HFF-Myc (cell line): ENCODE measurements at places on chromosomes 4 and X.

GRCh38 chrX:154696676-154697045 lies 43.3 kb upstream of the CTAG2 start:
- DNase-seq: no peak

DNA sequence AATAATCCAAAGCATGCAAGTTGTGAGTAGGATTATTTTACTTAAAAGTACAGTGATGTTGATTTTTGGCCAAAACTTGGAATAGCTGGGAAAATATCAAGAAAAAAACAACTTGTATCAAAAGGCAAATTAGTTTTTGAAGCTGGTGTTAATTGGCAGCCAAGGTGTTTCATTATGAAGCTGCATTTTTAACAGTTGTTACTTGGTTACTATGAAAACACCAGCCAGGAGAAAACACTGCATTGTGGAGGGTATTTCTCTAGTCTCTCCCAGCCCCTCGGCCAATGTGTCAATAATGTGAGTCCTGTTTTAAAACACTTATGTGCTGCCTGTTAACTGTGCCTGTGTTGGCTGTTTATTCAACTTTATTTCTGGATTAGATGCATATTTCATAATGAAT lies 733.4 kb downstream of the ADGRL3 start:
- no peak for DNase-seq

- DNase-seq: no peak
Observed at GRCh38 chrX:135010921-135011320, 11.4 kb downstream of the RTL8B start.

- no peak for DNase-seq
Observed at GRCh38 chr4:7742807-7743280, 196.8 kb downstream of the AFAP1 start.

GRCh38 chrX:72604705-72605104 lies 32.1 kb upstream of the HDAC8 start:
- DNase-seq: no peak

- DNase-seq: no peak
Observed at GRCh38 chr4:158020734-158021346, 152.0 kb downstream of the GASK1B start.

DNA sequence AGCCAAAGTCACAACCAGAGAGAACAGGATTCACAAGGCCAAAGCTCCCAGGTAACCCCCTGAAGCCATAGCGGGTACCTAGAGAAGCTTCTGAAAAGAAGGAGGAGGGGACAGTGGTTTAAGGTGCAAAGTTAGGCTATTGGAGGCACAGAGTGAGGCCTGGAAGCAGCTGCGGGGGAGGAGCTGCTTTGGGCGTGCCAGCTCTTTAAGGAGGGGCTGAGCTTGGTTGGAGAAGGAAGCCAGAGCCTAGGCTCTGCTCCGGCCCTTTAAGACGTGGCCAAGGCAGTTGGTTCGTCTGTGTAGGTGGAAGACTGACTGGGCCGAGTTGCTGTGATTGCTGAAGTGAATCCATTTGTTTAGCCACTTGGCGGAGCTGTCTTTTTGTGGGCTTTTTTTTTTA lies 1.5 kb downstream of the KLF8 start:
- no peak for DNase-seq

- no peak for DNase-seq
Observed at GRCh38 chr4:17081179-17081578, 182.7 kb upstream of the LDB2 start.

DNA sequence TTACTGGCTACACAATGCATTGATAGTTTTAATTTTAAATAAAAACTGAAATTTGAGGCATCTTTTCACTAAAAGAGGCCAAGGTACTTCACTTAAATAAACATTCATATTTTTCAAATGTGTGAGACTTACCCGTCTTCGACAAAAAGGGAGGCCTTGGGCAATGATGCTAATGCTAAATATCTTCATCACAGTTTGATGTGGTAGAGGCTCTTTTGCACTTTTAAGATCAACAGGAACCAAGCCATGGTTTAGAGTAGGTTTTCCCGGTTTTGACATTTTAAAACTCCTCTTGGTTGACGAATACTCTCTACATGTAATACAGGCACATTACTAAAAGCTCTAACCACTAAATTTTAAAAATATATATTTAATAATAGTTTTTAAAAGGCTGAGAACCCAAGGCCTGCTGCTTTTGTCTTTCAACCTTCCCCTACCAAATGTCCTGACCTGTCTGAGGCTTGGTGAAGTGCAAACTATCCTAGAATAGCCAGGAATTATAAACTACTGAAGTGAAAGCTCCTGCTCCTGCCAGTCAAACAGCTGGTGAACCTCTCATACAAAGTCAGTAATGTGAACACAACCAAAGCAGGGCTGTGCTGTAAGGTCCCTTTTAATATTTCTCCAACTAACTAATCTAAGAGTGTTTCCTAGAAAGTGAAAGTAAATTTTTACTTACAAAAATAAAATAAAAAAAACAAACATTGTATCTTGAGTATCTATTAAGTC lies 153.7 kb downstream of the FBXW7 start:
- no peak for DNase-seq

DNA sequence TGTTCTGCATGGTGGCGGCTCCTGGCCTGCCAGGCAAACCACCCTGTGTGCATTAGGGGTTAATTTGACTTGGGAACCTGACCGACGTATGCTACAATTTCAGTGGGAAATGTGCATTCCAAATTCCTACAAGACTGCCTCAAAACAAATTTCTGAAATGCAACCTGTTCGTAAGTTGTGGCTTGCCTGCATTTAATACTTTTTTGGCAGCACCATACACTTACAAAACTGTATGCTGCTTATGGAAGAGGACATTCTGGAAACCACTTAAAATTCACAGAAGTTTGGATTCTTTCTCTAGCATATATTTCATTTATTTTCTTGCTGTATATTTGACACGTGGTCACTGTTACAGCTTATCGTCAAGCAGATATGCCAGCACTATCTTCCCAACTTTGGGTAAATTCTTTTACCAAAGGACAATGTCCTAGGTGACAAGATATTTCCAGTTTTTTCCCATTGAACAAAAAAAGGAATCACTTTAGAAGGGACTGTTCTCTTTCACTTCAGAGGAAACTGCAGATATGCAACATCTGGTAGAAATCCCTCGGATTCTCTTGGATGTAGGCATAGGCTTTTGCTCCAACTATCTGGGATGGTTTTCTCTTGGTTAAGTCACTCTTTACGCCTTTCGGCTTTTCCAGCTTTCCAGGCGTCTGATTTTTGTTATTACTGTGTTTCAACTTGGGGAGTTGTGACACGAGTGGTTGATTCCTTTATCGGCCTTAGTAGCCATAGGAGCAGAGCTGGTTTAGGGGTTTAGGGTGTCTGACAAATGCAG lies 9.7 kb upstream of the TENM3 start:
- DNase-seq: no peak

DNA sequence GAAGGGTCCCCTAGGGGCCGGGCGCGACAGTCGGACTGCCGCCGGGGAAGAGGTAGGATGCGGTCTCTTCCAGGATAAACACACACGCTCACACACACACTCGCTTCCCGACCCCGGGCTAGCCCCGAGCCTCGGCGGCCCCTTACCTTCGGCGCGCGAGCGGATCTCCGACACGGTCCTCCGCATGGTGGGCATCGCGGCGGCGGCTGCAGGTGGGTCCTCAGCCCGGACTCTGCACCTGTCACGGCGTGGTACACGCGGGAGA lies 294 bp downstream of the ATP8A1 start:
- no peak for DNase-seq

DNA sequence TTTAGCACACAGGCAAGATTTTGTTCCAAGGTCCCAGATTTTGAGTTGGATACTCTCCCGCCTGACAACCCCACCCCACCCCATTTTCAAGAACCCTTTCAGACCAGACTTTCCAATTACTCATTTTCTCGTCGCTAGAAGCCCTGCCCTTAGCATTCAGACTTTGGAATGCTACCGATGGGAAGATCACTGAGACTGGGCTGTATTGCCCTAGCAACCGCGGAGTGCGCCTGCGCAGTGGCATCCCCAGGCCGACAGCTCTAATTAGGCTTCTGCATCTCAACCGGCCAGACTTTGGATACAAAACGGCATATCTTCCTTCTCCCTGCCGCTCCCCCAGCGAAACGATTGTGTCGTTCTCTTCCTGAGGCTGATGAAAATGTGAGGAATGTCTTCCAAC lies 3.4 kb downstream of the MAGEE2 start:
- DNase-seq: no peak

GRCh38 chrX:103797691-103798090 lies 21.1 kb downstream of the PLP1 start:
- no peak for DNase-seq

GRCh38 chrX:69320116-69320515 lies 154.9 kb upstream of the PJA1 start:
- DNase-seq: no peak

DNA sequence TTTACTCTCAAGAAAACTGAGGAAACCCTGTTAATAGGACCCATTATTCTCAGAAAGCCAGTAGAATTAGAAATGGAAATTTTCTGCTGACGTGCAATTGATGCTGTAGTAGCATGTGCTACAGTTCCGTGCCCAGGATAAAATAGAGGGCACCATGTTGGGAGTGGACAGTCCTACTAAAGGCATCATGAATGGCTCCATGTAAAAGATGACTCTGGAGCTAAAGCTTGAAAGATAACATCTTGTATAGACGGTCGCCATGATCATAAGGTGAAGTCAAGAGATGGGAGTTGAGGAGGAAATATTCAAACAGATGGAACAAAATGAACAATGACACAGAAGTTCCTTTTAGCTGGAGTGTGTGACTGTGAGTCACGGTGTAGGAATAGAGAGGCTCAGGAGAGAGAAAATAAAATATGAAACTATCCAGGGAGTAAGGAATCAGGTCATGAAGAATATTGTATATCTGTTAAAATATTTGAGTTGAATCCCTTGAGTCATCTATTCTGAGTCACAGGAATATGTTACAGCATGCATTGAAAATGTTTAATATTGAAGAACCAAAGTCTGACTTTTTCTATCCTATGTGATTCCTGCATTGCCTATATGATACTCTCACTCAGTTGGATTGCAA lies 31.8 kb downstream of the ANXA10 start:
- no peak for DNase-seq
